ENCODE measurements at places on chromosomes 12 and 14.

DNA sequence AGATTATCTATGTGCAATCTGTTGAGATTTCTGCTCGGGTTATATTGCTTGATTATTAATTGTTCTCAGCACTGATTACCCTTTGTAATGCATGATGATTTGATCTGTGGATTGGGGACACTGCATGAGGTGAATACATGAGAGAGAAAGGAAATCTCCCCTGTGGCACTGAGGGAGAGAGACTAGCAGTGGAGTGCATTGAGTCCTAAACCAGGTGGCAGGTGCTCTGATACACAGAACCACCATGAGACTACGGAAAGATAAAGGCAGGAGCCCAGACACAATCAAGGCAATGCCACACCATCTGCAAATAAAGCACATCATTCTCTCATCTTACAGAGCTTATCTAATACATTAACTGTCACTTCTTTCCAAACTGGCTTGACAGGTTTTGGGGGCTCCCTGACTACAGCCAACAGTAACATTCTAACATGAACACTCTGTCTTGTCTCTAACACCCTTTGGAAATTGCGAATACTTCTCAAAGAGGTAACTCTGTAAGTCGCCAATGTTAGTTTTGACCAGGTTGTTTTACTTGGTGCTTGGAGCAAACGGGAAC is 37.6 kb upstream of the TSPAN8 start:
- no peak for DNase-seq

DNA sequence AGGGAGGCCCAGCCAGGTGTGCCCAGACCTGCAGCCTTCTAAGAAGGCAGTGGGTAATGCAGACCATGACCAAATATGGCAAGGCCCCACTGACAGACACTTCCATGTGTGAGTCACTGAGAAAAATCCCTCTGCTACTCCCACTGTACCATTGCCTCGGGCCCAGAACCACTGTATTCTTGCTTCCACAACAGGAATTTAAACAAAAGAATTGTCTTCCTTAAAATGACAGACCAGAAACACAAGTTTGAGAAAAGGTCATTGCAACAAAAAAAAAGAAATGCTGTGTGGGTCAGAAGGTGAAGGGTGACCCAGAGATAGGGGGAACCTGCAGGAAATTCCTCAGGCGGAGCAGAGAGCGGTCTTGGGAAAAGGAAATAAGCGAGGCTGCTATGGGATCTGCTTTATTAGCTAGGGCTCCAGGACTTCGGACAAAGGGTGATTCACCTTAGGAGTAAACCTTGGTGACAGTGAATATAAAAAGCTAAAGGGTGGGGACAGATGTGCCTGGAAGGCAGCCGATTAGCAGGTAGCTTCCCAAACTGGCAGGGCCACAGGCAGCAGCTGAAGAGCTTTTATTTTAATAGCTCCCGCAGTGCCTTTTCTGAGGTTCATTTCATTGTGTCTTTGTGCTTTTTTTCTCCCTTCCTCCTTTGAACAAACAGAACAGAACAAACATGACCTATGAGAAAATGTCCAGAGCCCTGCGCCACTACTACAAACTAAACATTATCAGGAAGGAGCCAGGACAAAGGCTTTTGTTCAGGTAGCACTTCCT is 185.3 kb upstream of the BCL2L14 start:
- DNase-seq = no peak

GRCh38 chr14:61188978-61189808 is 91.9 kb downstream of the TMEM30B start:
- DNase-seq = no peak

DNA sequence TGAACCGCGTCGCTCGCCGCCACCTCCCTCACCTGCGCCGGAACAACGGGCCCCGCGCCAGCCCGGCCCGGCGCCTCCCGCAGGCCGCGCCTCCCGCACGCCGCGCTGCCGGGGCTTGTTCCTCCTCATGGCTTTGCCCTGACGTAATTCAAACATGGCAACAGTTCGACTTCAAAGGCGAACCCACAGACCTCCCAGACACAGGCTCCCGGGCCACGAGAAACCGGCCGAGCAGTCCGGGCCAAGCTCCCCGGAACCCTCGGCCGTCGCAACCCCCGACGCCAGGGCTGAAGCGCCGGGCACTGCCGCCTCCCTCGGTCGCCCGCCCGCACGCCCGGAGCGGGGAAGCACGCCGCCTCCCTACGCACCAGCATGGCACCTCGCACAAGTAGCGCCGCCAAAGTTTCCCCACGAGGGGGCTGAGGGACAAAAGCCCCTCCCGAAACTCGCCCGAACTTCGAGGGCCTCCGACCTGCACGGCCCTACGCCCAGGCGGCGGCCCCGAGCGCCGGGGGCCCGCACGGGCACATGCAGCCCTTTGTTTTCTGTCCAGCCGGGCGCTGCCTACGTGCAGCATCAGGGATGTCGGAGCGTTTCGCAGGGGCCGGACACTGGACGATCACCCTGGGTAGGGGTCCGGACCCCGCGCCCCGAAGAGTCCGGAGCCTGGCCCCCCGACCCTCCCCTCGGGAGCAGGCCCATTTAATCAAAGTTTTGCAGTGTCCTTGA is 1.7 kb downstream of the SINHCAF start:
- DNase-seq = no peak

GRCh38 chr12:10132850-10133370 is 2.9 kb upstream of the CLEC7A start:
- no peak for DNase-seq

DNA sequence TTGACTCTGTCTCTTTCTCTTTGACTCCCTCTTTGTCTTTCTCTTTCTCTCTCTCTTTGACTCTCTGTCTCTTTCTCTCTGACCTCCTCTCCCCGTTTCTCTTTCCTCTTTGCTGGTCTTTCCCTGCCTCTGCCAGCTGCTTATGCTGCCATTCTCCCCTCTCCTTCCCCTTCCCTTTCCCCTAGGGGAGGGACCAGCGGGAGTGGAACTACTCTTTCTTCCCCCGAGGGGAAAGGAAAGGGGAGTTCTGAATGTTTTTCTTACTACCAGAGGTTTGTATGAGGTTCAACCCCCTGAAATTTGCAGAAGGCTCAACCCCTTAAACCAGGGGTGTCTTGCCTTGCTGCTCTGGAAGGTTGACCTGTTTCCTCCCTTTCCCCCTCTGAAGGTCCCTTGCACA is 24.7 kb upstream of the RNASE1 start:
- DNase-seq = no peak

GRCh38 chr14:74801396-74801795 is 38.3 kb downstream of the YLPM1 start:
- DNase-seq = no peak

GRCh38 chr14:55867311-55867710 is 250.9 kb upstream of the PELI2 start:
- no peak for DNase-seq

- DNase-seq = no peak
These were observed 1.2 kb downstream of the SSTR1 start for GRCh38 chr14:38208618-38209562.

- DNase-seq = no peak
These were observed 192.5 kb downstream of the KTN1 start for GRCh38 chr14:55772486-55772885.

DNA sequence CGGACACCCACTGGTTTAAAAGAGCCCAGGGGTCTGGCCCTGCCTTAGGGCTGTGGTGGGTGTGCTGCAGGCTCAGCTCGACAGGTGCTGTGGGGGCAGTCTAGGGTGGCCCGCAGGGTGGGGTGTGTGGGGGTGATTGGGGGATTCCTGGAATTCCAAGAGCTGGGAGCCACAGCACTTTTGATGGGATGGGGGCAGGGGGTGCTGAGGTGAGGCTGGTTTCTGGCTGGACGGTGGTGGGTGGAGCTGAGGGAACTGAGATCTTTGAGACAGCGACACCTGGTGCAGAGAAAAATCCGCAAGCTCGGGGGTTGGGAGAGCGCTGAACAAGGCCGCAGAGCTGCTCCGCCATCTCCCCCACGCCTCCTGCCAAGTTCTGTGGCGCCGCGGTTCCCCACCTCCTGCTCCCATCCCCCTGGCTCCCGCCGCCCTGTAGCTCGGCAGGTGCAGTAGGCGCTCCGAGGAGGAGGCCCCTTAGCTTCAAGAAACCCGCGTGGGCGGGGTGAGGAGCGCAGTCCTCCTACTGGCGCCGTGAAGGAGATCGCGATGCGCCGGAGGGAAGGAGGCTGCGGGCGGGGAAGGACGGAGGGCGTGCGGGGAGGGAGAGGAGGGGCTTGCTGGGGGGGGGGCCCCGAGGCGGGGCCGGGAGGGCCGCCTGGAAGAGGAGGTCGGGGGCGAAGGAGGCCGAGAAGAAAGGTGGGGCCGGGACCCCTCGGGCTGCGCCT is 1.3 kb upstream of the TEDC1 start:
- DNase-seq = no peak

GRCh38 chr14:60803871-60804270 is 69.3 kb downstream of the MNAT1 start:
- DNase-seq = no peak

DNA sequence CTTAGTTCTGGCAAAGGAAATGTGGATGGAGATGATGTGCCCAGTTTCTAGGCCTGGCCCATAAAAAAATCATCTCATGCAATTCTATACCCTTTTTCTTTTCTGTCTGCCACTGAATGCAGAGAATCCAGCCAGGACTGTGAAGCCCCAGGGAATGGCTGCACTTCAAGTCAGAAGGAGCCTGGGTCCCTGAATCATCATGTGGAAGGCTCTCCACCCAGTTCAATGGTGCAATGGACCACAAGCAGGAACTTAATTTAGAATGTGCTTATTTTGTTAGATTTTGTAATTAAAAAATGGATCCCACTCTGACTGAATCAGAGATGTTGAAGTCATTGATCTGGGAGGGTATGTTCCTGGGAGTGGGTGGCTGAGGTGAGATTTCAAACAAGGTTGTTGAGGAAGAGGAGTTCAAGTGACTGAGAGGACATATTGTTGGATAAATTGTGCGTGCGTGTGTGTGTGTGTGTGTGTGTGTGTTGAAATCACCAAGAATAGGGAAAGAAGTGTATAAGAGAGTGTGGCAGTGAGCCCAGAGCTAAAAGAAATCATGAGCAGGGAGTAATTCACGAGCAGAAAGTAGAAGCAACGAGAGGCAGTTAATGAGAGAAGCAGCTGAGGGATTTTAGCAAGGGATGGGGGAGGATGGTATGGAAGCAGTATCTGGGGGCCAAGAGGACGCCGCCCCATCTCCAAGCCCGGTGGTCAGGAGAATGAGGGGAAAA is 125.4 kb downstream of the TMX1 start:
- no peak for DNase-seq

GRCh38 chr12:123076604-123077297 is 74.1 kb downstream of the PITPNM2 start:
- no peak for DNase-seq

DNA sequence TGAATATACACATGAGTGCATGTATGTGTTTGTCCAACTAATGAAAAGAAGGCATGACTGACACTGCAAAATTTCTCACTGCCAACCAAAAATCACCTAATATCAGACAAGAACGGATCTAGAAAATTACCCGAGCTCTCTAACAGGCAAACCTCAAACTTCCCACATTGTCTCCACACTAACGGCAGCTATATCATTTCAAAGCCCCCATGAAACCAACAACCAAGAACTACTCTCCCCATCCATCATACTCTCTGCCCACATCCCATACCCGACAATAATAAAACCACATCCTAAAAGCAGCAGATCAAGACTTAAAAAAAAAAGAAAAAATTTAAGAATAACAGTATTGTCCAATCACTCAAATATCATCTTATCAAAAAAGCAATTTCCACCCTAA is 227.1 kb downstream of the CEP128 start:
- no peak for DNase-seq

GRCh38 chr12:88922816-88923215 is 342.5 kb upstream of the KITLG start:
- no peak for DNase-seq

DNA sequence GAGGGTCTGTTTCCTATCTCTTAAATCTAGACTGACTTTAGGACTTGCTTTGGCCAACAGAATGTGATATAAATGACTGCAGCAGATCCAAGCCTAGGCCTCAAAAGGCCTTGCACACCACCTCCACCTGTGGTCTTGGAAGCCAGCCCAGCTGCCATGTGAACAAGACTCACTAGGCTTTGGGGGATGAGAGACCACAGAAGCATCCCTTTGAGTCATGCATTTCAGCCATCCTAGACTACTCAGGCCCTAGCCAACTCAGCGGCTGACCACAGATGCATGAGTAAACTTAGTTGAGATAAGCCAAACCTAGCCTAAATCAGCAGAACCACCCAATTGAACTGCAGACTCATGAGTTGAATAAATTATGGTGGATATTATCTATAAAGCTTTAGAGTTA is 87.7 kb downstream of the KCNH5 start:
- DNase-seq = peak; percentile 31

- peak; percentile 65 for DNase-seq
These were observed 126.7 kb downstream of the EPS8 start for GRCh38 chr12:15662303-15662980.

GRCh38 chr14:39109893-39110715 is 4.0 kb upstream of the GEMIN2 start:
- DNase-seq = no peak

DNA sequence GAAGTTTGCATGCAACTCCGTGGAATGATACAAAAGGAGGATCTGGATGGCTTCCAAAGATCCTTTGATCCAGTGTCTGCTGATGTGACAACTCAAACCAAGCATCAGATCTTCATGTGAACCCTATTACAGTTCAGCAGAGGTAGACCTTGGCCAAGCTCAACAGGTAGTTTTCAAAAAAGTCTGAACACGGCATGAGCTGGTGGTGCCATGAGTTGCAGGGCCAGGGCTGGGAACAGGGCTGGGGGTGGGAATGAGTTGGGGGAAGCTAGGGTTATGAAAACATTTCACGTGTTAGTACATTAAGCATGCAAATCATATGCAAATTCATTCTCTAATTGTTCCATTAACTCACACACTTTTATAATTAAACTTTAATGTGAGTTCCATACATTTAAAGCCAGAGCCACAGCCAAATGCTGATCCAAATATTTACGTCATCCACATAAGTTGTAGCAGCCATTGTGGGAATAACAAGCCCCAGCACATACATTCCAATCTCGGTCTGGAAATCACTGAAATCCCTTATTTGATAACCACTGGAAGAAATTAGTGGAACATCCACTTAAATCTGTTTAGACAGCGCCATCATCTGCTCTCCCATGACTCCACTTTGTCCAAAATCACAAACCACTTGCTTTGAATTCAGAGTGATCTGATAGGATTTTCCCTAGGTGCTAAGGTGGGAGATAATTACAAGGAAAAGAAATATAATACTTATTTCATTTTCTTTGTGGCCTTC is 158.5 kb downstream of the APAF1 start:
- DNase-seq = no peak

- DNase-seq = no peak
These were observed 14.6 kb downstream of the CCDC88C start for GRCh38 chr14:91402771-91403600.

DNA sequence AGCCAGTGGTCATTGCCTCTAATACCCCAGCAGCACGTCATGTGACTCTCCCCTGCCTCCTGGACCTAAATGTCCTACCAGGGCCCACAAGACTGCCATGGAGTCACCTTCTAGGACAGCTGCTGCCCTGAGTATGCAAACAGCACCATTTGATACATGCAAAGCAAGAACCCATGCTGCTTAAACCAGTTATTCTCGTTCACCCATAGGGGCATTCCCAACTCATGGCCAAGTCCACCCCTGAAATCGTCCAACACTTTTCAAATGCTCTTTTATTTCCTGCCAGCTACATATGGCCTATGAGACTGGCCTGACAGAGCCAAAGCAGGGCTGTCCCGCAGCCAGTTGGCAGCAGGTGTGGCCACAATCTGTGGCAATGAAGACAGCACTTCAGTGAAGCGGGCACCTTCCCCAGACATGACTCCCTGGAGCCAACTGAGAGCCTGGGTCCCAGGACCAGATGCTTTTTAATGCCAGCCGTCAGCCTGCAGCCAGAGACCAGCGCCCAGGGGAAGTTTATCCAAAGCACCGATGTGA is 99.9 kb downstream of the BCAT1 start:
- no peak for DNase-seq

GRCh38 chr14:89921346-89921745 is 33.2 kb downstream of the EFCAB11 start:
- DNase-seq = no peak

- no peak for DNase-seq
These were observed 14.8 kb upstream of the C12orf75 start for GRCh38 chr12:105315726-105316125.
